Stimulated activated CD8-positive, alpha-beta memory T cell treated with anti-CD3 and anti-CD28 coated beads, Interleukin-4, amount 100 ng/mL, for 1 hour (primary cell): ENCODE measurements at places on chromosomes 6 and 20.

DNA sequence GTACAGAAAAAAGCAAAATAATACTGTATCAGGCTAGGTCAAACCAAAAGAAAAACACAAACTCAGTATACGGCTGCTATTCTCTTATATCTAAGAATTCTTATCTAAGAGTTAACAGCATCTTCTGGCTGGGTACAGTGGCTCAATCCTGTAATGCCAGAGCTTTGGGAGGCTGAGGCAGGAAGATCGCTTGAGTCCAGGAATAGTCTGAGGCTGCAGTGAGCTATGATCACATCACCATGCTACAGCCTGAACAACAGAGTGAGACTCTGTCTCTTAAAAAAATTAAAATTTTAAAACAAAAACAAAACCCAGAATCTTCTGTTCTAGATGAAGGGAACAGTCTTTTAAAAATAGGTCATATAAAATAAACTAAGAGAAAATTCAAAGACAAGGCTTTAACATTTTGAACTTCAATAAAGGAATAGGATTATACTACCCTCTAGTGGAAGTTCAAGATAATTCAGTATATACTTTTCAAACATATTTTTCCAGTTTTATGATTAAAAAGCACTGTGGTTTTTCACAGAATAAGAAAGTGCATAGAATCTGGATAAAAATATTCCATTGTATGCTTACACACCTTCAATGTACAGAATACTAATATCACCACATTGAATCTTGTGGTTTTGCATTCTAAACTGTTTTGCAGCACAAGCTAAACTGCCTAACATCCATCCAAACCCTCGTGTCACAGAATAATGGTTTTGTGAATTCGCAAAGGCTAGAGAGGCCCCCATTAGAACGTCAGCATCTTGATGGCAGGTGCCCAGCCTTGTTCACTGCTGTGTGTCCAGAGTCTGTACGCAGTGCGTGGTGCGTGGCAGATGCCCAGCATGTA lies 39.3 kb downstream of the DTNBP1 start:
- DNase-seq, result no peak

GRCh38 chr6:21985904-21986303 lies 310.9 kb downstream of the PRL start:
- DNase-seq, result no peak

- no peak for DNase-seq
Measured at GRCh38 chr6:166644681-166645080, 17.6 kb upstream of the RPS6KA2 start.

GRCh38 chr20:4664691-4665360 lies 56.9 kb upstream of the PRND start:
- DNase-seq, result no peak

GRCh38 chr6:138529478-138529877 lies 30.2 kb upstream of the NHSL1 start:
- DNase-seq, result no peak

- no peak for DNase-seq
Measured at GRCh38 chr6:170313716-170314295, 7.2 kb downstream of the FAM120B start.

GRCh38 chr6:167720456-167721285 lies 106.0 kb upstream of the AFDN start:
- no peak for DNase-seq

DNA sequence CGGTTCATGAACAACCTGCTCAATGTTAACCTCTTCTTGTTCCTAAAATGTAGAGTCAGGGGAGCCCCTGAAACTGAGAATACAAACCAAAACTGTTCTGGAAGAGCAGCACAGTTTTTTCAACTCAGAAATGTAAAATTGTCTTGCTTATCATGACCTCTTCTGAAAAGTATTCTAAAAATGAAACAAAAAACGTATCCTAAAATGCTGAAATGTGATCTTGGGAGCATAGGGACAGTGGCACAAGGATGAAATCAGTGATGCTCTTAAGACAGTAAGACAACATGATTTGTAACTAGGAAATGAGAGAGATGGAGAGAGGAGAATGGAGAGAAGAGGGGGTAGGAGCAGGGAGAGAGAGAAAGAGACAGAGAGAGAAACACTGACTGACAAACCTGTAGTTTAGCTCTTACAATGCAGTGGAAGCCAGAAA lies 27.5 kb downstream of the NCOA7 start:
- DNase-seq, result no peak

DNA sequence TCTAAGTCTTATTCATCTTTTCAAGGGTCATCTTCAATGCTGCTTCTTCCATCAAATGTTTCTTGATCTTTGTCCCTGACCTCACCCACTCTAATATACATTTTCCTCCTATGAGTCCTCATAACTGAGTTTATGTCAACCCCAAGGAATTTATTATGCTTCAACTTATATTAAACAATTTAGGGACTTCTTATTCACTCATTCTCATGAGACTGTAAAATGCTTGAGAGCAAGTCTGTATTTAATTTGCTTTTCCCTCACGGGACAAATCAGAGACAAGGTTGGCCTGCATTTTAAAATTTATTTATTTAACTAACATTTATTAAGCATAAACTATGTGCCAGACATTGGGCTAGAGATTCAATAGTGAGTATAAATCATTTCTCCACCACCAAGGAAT lies 312.0 kb upstream of the NT5E start:
- DNase-seq, result no peak

GRCh38 chr6:80769106-80769505 lies 662.6 kb downstream of the BCKDHB start:
- no peak for DNase-seq

DNA sequence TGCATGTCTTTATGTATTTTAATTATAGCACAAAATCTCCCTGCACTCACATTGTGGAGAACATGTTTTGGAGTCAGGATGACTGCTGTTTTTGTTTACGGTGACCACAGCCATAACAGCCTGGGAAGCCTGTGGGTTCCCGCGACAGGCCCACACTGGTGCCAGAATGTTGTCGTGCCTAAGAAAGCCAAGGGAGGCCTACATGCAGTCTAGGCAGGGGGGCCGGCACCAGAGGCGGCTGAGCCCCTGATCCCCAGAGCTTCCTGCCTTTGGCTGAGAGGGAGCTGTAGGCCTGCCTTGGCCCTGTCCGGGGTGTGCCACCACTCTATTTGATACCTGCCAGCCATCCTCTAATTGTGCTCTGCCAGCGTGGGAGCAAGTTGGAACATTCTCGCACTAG lies 46.7 kb downstream of the TBC1D7 start:
- DNase-seq, result no peak

DNA sequence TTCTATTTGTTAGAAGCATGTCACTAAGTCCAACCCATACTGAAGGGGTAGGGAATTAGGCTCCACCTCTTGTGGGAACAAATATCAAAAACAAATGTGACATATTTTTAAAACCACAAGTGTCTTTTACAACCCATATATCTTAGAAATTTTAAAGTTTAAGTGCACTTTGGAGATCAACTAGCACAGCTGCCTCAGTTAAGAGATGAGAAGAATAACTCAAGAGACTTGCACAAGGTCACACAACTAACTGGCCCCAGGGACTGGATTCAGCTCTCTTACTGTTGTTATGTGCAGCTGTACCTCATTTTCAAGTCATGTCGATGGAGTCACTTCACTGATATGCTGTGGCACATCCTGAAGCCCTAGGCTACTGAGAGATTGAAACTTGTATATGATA lies 102.9 kb upstream of the BMP2 start:
- no peak for DNase-seq

DNA sequence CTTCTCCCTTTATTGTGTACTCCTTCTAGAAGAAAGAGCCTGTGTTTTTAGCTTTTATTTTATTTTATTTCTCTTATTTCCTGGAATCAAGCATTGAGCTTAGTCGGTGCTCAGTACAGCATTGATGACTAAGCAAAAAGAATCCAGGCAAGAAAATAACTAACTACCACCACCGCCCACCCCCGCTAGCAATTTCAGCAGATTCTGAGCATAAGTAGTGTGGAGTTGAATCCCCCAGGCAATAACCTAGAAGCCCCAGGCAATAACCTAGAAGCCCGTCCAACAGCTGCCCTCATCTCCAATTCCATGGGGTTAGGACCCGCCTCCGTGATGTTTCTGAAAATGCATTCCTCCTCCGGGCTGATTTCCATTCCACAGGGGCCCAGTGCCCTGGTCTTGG lies 258.0 kb upstream of the TAB2 start:
- DNase-seq, result no peak

- no peak for DNase-seq
Measured at GRCh38 chr6:15274692-15275387, 29.0 kb downstream of the JARID2 start.

GRCh38 chr20:48827855-48828733 lies at the start of gene PREX1:
PREX1 (minus strand) TSS chr20:48827999; CDS start chr20:48827860, 139 bp downstream.
- peak; percentile 72 for DNase-seq

- DNase-seq, result no peak
Measured at GRCh38 chr20:47332381-47333206, 23.9 kb downstream of the ZMYND8 start.

DNA sequence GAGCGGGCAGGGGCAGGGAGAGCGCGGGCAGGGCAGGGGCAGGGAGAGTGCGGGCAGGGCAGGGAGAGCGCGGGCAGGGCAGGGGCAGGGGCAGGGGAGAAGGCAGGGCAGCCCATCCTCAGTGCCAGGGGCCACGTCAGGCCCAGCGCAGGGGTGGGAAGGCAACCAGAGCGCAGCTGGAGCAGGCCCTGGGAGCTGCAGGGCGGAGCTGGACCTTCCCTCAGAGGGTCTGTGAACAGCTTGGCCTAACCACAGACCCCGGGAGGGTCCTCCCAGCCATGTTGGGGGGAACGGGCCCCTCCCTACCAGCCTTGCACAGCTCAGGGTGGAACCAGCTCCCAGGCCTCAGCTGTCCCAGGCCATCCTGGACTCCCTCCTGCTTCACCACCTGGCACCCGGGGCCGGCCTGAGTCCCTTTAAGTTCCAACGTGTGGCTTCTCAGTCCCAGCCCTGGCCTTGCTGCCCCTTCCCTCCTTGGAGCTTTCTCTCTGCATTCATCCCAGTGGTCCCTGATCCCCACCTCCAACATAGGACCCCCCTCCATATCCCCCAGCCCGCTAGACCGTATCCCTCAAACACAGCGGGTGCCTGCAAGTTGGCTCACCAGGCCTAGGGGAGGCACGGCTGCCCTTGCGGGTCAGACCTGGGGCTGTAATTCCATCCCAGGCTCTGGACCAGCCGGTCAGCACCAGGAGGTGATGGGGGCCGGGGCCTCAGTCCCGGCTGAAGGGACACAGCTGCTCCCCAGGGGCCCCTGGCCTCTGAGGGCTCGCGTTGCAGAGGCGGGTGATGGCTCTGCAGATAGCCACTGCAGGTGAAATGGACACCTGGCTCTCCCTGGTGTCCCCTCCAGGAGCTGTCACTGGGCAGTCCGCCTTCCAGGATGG lies 5.6 kb upstream of the ZBTB46 start:
- no peak for DNase-seq

- no peak for DNase-seq
Measured at GRCh38 chr20:62570897-62571668, 71.2 kb upstream of the SLCO4A1 start.

DNA sequence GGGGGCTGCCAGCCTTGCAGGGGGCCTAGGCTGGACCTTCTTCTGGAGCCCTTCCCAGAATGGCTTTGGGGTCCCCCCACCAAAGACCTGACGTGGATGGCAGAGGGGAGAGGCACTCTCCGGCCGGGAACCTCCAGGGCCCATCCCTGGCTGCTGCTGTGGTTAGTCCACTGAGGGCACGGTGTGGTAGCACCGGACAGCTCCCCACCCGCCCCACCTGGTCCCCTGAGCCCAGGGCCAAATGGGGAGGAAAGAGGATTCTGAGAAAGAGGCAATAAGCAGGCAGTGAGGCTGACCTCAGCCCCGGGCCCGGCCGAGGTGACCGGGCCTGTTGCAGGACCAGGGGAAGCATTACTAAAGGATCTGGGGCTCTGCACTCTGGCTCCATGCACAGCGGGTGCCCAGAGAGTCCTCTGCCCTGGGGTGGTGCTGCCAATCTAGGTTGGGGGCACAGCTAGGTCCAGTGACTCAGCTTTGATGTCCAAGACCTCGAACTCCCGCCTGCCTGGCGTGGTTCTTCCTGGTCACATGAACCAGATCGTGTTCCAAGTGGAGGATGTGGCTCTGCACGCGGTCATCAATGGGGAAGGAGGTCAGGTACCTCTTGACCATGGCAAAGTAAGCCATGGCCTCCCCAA lies 2.2 kb downstream of the CENPB start:
- DNase-seq, result no peak

DNA sequence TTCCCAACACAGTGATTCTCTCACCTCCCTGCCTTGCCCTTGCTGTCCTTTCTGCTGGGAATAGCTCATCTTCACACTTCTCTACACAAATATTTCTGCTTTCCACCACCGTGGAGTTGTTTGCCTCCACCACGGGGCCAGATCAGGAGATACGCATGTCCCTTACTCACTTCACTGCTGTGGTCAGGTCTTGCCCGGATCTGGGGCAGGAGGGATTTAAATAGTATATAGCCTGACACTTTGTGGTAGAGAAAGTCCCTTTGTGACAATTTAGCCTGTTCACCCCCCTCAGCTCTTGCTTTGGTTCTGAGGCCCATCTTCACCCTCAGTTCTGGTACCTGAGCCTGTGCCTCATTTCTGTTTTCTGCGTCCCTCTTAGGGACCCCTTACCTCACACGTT lies 92.6 kb upstream of the PREP start:
- no peak for DNase-seq

DNA sequence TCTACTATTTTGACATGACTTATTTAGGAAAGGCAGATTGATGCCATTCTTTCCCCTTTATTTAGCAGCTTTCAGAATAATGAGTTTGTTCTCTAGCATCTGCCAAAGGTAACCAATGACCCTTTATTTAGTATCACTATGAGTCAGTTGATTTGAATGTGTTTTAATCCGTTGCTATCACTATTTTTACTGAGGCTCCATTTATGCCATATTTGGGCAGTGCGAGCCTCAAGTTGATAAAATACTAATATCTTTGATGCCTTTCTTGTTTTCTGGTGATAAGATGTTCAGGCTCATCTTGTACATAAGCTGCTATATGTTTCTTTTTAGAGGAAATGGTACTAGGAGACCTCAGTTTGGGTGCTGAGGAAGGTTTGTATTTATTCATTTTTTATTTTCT lies 15.6 kb upstream of the NOTCH4 start:
- no peak for DNase-seq

DNA sequence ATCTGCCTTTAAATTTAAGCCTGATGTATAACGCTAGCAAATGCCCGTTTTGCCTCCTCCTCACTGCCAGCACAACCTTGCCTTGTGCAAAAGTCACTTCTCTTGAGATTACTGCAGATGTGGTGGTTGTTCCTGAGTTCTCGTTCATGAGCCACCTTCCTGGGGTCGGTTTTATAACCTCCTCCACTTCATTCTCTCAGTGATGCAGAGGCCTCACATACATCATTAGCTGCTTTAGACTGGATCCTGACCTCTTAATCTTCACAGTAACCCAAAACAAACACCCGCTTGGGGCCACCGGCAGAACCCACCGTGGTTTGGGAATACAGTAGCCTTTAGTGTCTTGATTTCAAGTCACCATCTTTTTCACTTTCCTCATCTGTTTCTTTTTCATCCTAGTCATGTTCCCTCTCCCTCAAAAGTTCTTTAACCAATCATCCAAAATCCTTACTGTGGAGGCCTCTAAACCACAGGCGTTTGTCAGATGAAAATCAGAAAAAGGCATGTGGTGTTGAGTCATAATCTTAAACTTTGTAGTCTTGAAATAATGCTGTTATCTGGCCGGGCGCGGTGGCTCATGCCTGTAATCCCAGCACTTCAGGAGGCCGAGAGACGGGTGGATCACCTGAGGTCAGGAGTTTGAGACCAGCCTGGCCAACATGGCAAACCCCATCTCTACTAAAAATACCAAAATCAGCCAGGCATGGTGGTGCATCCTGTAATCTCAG lies 430.3 kb upstream of the SOX4 start:
- no peak for DNase-seq
